ENCODE measurements at places on chromosomes 13 and 19. TPM values are rescaled to one million over a fixed set of nuclear protein-coding genes. Genes with fewer than 3 reads are reported as not detected.

GRCh38 chr19:10184636-10185035 is 10.1 kb downstream of the DNMT1 start:
- no peaks in the 10 kb centered on the region for H3K27me3 ChIP-seq
- peaks cover 19% of the 10 kb centered on the region for H3K36me3 ChIP-seq
- DNase-seq, result no peak
- H3K27ac ChIP-seq, result no peak overlapping the region

Gene MBD3L2
- not detected for polyA plus RNA-seq

- H3K4me3 ChIP-seq, result no peak overlapping the region
- no peaks in the 10 kb centered on the region for H3K36me3 ChIP-seq
- no peaks in the 10 kb centered on the region for H3K4me1 ChIP-seq
- DNase-seq, result no peak
- H3K27me3 ChIP-seq, result no peaks in the 10 kb centered on the region
Observed at GRCh38 chr13:114110091-114110829, 22.2 kb downstream of the RASA3 start.

Gene YJEFN3
- polyA plus RNA-seq, result 0.88 TPM

DNA sequence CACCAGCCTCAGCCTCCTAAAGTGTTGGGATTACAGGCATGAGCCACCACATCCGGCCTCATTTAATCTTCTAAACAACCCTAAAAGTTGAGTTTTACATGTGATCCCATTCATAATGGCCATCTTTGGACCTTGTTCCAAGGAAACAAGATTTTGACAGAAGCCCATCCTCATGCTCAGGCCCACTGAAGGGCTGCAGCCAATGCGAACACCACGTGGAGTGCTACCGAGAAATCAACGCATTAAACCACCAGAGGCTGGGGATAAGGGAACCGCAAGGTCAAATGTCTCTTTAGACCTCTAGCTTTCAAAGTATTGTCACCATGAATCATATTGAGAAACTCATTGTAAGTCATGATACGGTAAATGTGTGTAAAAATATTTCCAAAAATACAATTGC is 49.4 kb upstream of the DOCK9 start:
- no peaks in the 10 kb centered on the region for H3K36me3 ChIP-seq
- peaks cover 2% of the 10 kb centered on the region for H3K4me1 ChIP-seq
- H3K27ac ChIP-seq, result no peak overlapping the region
- no peak for DNase-seq

GRCh38 chr19:53872762-53873161 is 5.1 kb downstream of the MYADM start:
- peaks cover 3% of the 10 kb centered on the region for H3K36me3 ChIP-seq
- no peak for DNase-seq
- H3K27ac ChIP-seq, result no peak overlapping the region
- peaks cover 6% of the 10 kb centered on the region for H3K4me1 ChIP-seq
- H3K4me3 ChIP-seq, result no peak overlapping the region
- H3K27me3 ChIP-seq, result no peaks in the 10 kb centered on the region

GRCh38 chr19:41298348-41298964 is 11.5 kb upstream of the CCDC97 start:
- H3K27me3 ChIP-seq, result no peaks in the 10 kb centered on the region
- no peak overlapping the region for H3K27ac ChIP-seq
- H3K36me3 ChIP-seq, result peaks cover 92% of the 10 kb centered on the region

GRCh38 chr19:48728911-48729664 is 9.6 kb upstream of the MAMSTR start:
- no peaks in the 10 kb centered on the region for H3K36me3 ChIP-seq
- no peaks in the 10 kb centered on the region for H3K4me1 ChIP-seq
- H3K27me3 ChIP-seq, result no peaks in the 10 kb centered on the region
- H3K27ac ChIP-seq, result no peak overlapping the region
- DNase-seq, result no peak
